ENCODE measurements at places on chromosomes 13 and 19.

DNA sequence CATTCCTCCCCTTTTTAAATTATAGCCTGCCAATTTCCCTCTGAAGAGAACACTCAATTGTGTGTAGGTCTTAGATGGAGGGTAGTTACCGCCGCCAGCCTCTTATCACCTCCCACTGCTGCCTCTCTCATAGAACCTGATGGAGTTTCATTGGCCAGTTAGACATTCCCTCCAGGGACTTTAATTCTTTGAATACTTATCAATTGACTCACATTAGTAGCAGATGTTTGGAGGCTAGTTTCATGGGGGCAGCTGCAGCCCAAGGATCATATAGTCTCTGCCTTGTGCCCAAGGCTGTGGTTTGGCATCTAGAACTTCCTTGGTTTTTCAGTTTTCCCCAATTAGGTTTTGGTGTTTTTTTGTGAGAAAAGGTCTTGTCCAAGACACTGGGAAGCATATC lies 318.9 kb upstream of the HTR2A start:
- no peak for DNase-seq

DNA sequence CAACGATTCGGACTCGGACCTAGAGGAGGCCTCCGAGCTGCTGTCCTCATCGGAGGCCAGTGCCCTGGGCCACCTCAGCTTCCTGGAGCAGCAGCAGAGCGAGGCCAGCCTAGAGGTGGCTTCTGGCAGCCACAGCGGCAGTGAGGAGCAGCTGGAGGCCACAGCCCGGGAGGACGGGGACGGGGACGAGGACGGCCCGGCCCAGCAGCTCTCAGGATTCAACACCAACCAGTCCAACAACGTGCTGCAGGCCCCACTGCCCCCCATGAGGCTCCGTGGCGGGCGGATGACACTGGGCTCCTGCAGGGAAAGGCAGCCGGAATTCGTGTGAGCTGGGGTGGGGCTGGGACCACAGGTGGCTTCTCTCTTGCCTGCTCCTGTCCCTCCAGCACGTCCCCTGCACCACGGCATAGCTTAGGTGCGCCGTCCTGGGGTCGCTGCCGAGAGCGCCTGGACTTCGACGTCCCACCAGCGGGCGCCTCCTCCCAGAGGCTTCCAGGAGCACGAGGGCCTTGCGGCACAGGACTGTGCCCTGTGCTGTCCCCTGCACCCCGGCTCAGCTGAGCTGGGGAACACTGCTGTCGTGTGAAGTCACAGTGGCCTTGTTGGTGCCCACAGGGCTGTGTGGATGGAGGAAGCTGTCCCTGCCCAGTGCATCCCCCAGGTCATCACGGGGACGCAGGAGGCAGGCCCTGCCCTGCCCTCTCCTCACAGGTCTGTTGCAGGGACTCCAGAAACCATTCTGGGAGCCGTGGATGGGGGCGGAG lies 9.3 kb downstream of the POLR2E start:
- DNase-seq, result no peak

DNA sequence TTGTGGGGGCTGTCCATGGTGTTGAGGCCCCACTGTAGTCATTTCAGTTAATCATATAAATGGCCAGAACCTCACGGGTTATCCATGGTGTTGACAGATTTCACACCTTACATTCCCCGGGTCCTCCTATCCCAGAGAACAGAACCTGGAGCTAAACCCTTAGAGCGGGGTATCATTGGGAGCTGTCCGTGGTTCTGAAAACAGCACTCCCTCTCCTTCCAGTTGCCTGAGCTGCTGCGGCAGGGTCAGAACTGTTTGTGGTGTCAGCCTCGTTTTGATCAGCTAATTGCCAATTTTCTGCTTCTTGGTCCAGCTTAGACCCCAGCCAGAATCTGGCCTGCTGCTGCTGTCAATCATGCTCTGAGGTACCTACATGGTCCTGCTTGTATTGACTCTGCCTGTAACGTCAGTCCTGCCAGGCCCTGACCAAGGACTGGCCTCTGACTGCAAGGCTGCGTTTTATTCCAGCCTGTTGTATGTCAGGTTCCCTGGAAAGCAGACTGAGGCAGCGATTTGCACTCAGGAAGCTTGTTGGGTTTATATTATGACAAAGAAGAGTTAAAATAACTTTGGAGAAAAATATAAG lies 55.8 kb upstream of the KCTD15 start:
- DNase-seq, result no peak

DNA sequence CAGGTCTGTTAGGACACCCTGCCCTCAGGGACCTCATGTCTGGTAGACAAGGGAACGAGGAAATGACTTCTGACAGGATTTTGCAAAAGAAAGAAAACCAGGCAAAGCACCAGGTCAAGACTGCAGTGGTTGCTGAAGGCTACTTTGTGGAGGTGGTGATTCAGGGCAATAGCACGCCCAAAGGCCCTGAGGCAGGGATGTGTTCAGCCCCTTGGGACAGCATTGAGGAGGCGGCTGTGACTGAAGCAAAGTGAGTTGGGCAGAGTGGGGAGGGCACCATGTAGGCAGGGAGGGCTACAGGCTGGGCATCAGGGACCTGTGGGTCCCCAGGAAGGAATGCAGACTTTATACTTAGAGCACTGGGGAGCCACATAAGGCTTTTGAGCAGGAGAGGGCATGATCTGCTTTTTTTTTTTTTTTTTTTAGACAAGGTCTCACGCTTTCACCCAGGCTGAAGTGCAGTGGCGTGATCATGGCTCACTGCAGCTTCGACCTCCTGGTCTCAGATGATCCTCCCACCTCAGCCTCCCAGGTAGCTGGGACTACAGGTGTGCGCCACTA lies 10.8 kb upstream of the HOMER3 start:
- no peak for DNase-seq

DNA sequence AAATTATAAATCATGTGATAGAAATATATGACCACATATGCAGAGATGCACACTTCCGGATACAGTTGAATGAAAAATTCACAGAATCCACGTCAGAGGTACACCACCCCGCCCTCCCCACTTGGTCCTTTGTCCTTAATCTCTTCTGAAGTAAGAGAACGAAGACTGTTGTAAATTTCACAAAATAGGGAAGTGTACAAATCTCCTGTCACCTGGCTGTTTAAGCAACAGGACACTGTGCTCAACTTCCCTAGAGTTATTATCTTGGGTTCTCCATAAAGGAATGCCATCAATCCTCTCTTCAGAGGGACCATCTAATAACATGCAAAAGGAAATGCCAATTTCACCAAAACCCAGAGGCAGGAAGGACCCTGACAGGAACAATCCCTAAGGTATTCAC lies 10.5 kb upstream of the CEACAM6 start:
- DNase-seq, result no peak

DNA sequence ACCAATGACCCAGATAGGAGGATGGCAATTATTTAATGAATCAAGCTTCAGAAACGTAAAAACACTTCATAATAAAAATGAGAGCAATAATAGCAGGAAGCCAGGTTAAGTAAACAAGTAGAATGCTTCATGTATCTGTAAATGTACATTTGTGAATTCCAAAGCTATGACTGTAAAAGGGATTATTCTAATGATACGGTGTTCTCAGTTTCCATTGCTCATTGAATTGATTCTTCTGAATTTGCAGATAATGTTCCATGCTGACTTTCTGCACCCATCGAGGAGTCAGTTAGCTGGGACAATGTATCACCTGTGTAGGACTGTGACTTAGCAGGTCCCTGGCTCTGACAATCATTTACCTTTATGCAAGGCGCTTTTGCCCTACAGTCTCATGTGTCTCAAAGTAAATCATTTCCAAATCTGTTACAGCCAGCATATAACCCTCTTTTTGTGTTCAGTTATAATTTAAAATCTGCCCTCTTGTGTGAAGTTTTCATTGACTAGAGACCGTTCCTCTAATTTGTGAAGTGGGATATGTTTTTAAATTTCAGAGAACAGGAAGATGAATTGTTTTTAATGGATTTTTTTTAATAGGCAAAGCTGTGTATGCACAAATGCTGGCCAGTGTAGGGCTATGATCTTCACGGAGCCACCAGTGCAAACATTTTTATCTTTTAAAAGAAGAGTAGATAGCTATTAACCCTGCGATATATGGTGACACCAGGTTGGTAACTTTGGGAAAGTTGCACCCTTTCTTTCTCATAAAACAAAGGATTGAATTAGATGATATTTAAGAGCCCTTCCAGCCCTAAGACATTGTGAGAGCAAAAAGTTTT lies 267.1 kb downstream of the KLF5 start:
- no peak for DNase-seq

GRCh38 chr19:51098365-51099046 lies 9.7 kb downstream of the CTU1 start:
- DNase-seq, result no peak
